ENCODE measurements at places on chromosomes 13 and 19.

DNA sequence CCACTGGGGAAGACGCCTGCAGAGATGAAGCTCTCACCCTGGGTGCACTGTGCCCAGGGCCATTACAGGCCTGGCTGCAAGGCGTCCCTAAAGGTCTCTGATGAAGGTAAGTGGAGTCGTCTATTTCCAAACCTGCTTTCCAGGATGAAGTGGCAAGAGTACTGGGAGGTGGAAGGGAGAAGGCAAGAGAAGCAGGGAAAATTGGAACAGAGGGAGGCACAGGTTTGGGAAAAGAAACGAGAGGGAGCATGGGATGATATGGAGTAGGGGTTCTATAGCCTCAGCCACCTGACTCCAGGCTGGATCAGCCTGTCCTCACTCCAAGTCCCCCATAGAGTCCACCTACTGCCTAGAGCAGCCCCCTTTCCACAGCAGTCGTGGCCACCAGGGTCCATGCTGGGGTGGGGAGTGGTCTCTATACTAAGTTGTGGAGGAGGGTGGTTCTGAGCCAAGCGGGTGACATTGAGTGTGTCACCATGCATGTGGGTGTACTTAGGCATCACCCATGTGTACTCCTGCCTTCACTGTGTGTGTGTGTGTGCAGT, at the start of gene OR10H5:
OR10H5 (plus strand) TSS at position 51 of the 545 bp plus-strand sequence. CDS start 6,388 bp downstream, outside the sequence.
- DNase-seq, result no peak

DNA sequence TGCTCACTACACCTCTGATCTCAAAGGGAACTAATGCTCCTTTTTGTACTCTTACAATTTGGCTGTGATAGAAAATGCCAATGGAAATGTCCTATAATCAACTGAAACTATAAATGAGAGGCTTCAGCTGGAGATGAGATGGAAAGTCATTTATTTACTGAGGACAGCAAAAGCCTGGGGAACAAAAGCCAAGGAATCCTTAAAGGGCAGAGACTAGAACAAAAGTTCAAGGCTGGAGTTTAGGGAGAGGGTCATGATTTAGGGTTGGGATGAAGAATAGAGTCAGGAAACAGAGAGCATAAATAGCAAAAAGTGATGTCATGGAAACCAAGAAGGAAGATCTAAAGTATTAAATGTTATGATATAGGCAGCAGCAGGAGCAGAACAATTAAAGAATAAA, 401.1 kb downstream of the FGF14 start:
- no peak for DNase-seq

DNA sequence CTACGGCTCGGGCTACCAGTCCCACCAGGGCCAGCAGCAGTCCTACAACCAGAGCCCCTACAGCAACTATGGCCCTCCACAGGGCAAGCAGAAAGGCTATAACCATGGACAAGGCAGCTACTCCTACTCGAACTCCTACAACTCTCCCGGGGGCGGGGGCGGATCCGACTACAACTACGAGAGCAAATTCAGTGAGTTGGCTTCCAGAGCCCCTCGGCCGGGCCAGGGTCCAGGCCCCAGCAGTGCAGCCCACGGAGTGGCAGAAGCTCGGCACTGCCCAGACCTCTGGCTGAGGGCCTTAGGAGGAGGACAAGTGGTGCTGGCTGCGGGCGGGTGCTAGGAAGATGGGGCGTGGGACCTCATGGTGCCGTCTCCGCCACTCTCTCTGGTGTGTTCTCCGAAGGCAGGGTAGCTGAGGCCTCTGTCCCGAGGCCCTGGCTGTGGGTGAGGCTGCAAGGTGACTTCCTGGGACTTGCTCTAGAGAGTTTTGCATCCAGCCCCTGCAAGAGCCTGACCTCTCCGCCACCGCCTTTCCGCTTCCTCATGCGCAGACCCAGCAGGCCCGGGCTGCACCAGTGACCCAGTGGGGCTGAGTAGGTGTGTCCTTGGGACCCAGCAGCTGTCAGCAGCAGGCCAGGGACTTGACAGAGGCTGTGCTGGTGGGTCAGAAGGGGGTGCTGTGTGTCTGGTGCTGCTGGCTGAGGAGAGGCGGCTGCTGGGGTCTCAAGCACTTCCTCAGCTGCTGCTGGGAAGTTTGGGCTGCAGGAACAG, 13.5 kb upstream of the QTRT1 start:
- no peak for DNase-seq

- peak; percentile 60 for DNase-seq
These were observed 59.6 kb downstream of the CDADC1 start for GRCh38 chr13:49307365-49307764.

GRCh38 chr13:105928048-105928447, 607.4 kb downstream of the EFNB2 start:
- peak; percentile 28 for DNase-seq

GRCh38 chr19:51530616-51531015, 854 bp downstream of the SIGLEC6 start:
- no peak for DNase-seq

- no peak for DNase-seq
These were observed 8.5 kb upstream of the SOX1 start for GRCh38 chr13:112058519-112058873.

DNA sequence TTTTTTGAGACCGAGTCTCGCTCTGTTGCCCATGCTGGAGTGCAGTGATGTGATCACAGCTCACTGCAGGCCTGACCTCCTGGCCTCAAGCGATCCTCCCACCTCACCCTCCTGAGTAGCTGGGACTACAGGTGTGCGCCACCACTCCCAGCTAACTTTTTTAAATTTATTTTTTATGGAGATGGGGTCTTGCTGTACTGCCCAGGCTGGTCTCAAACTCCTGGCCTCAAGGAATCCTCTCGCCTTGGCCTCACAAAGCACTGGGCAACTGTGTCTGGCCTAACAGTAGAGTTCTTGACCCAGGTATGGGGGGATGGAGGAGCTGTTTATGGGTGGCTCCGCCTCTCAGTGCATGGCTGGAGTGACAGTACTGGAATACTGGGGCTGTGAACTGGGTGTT, 59.6 kb downstream of the SMARCA4 start:
- DNase-seq, result no peak
